ENCODE measurements at places on chromosomes 2 and 18.

DNA sequence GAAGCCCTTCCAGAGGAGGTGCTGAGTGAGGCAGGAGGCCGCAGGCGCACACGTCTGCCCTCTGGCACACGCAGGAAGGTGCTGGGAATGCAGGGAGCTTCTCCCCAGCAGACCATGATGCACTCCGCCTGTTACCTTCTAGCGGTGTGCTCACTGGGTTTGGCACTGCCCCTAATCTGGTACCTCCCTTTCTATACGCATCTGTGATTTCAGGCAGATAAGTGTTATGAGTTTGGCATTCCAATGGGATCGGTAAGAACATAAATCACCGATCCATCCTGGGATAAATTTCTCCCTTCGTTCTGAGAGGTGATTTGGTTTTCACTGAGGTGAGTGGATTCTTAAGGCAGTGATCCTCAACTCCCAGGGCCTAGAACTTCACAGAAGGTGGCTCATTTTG, 34.6 kb downstream of the ODC1 start:
- H3K4me3 ChIP-seq, result no peak overlapping the region
- DNase-seq, result no peak
- no peak overlapping the region for H3K27ac ChIP-seq
- H3K4me1 ChIP-seq, result peaks cover 25% of the 10 kb centered on the region
- H3K36me3 ChIP-seq, result no peaks in the 10 kb centered on the region
- H3K27me3 ChIP-seq, result no peaks in the 10 kb centered on the region

GRCh38 chr2:64581777-64582539, 57.8 kb downstream of the AFTPH start:
- H3K27ac ChIP-seq, result no peak overlapping the region
- no peak for DNase-seq
- H3K4me1 ChIP-seq, result no peaks in the 10 kb centered on the region
- H3K36me3 ChIP-seq, result no peaks in the 10 kb centered on the region
- H3K4me3 ChIP-seq, result no peak overlapping the region

DNA sequence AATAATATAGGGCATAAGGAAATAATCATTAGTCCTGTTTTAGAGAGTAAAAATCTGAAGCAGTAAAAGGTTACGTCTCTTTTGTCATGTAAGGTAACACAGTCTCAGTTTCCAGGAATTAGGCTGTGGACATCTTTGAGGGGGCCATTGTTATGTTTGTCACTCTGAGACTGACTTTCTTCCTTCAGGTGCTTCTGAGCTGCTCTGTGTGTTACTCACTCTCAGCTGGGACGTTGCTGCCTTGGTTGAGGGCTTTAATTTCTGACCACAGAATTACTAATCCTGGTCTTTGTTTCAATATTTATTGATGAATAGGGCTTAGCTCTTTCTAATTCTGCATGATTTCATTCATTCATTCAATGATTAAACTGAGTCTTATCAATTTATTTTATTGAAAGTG, 55.9 kb upstream of the SLC38A11 start:
- no peak overlapping the region for H3K27ac ChIP-seq
- H3K4me1 ChIP-seq, result no peaks in the 10 kb centered on the region
- H3K36me3 ChIP-seq, result no peaks in the 10 kb centered on the region
- no peaks in the 10 kb centered on the region for H3K27me3 ChIP-seq
- H3K4me3 ChIP-seq, result no peak overlapping the region

GRCh38 chr2:46269001-46269400, 28.2 kb upstream of the EPAS1 start:
- H3K4me3 ChIP-seq, result no peak overlapping the region
- H3K27ac ChIP-seq, result no peak overlapping the region
- H3K27me3 ChIP-seq, result no peaks in the 10 kb centered on the region
- no peaks in the 10 kb centered on the region for H3K36me3 ChIP-seq
- H3K4me1 ChIP-seq, result peaks cover 30% of the 10 kb centered on the region

DNA sequence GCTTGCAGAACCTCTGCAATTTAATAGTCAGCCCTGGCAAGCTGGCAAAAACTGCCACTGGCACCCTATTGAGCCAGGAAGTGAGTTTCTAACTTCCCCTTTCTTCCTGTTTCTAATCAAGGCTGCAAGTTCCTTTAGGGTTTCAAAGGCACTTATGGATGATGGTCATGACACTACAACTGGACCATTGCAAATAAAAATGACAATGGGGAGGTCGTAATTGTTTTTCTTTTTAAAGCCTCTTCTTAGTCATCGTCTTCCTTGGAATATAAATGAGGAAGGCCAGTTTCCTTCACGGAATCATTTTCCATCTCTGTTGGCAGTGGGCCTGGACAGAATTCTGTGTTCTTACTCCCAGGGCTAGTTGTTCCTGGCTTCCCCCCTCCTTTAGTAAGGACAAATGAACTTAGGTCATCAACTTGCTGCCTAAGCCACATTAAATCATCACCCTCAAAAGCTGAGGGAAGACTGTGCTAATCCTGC, 35.8 kb downstream of the SH3RF3 start:
- H3K27me3 ChIP-seq, result no peaks in the 10 kb centered on the region
- DNase-seq, result peak; percentile 89
- H3K4me3 ChIP-seq, result no peak overlapping the region
- peaks cover 31% of the 10 kb centered on the region for H3K4me1 ChIP-seq
- H3K36me3 ChIP-seq, result no peaks in the 10 kb centered on the region

GRCh38 chr18:37654034-37654433, 88.4 kb upstream of the CELF4 start:
- H3K27me3 ChIP-seq, result no peaks in the 10 kb centered on the region
- H3K4me3 ChIP-seq, result no peak overlapping the region

DNA sequence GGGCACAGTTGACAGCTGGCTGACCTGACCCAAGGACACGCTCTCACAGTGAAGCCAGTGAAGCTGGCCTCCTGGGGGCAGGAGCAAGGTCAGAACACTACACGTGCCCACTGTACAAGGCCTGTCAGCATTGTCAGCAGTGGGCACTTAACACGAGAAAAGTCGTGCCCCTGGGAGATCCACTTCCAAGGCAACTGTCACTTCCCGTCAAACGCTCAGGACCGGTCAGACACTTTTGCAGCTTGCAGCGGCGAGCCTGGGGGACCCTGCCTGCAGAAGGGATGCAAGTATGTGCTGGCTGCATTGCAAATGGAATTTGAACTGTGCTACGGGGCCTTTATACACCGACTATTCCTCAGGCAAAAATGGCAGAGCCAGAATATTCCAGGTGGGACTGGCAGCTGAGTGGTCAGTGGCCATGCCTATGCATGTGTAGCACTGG, 176.2 kb downstream of the BCL2 start:
- no peak overlapping the region for H3K27ac ChIP-seq
- H3K4me3 ChIP-seq, result no peak overlapping the region

- H3K36me3 ChIP-seq, result no peaks in the 10 kb centered on the region
- H3K4me1 ChIP-seq, result no peaks in the 10 kb centered on the region
- no peak overlapping the region for H3K27ac ChIP-seq
Observed at GRCh38 chr2:215876139-215876936, 137.0 kb downstream of the MREG start.

DNA sequence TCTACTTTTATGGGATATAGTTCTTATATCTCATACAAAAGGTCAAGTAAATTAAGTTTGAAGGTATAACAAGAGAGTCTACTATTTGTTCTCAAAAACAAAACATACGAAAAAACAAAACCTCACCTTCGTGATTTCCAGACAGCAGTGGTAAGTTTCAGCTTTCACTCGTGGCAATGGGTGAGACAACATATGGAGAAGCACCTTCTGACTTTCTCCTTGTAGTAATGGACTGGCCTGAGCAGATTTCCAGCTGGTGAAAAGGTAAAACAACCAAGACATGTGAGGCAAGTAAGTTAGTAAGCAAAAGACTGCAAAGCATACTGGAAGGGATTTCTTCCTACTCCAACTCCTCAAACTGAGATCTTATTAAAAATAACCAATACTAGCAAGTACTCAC, 39.6 kb downstream of the RTTN start:
- no peak overlapping the region for H3K27ac ChIP-seq
- H3K4me1 ChIP-seq, result no peaks in the 10 kb centered on the region
- H3K27me3 ChIP-seq, result no peaks in the 10 kb centered on the region

DNA sequence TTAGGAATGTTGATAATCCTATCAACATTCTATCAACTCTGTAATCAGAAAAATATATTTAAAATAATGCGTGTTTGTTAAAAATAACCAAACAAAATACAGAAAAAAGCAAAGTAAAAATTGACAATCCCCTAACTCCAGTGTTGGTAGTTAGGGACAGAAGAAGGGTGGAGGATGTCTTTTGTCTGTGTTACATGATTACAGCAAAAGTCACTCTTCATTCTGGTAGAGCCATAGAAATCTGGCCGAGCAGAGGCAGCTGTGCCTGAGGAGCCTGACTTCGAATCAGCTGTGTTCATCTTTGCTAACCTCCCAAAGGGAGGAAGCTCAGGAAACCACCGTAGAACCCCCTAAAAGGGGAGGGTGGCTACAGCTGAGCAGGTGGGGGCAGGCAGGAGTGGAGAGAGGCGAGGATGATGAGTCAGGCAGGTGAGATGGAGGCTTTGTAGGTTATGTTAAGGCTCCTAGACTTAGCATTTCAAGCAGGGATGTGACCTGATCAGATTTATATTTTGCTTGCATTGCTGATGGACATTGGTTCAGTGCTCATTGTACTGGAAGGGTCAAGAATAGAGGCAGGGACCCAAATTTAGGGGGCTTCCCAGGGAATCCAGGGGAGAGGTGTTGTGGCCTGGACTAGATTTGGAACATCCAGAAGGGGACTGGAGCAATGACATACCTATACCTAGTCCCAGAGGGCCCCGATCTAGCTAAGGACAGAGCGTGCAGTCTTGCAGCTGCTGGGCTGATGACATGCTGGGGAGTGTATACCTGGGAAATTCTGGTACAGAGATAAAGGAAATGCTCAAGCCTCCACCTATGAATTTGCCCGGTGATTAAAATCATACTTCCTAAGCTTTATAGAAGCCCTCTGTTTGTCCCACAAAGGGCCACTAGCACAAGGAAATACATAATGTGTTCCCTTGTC, 95.7 kb downstream of the NEDD4L start:
- peaks cover 4% of the 10 kb centered on the region for H3K4me1 ChIP-seq
- H3K27ac ChIP-seq, result no peak overlapping the region
- H3K4me3 ChIP-seq, result no peak overlapping the region

DNA sequence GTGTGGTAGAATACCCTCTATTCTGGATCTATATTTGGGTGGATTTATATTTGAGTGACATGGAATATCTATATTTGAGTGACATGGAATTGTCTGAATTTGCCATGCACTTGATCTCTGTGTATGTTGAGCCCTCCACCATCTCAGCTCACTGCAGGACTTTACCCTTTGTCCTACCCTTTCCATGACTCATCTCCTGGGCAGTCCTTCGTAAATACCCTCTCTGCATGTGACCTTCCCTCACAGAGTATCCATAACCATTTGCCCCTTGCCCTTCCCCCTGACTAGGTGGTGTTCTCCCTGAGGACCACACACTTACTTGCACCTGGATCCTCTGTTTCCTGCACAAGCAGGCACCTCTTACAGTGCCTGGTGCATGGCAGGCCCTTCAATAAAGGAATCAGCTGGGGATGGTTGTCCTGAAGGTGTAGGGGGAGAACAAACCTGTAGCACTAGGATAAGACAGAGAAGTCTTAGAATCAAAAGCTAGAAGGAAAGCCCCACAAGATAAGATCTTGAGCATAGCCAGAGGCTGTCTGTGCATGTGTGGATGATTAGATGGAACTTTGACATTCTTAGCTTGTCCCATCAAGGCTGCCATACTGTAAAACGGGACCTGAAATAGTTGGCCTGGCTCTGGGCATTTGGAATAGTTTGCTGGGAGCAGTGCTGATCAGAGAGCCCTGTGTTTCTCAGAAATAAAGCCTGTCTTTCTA, 230.4 kb downstream of the FHOD3 start:
- no peak overlapping the region for H3K4me3 ChIP-seq
- DNase-seq, result no peak
- H3K27me3 ChIP-seq, result no peaks in the 10 kb centered on the region
- no peak overlapping the region for H3K27ac ChIP-seq
- H3K36me3 ChIP-seq, result no peaks in the 10 kb centered on the region

DNA sequence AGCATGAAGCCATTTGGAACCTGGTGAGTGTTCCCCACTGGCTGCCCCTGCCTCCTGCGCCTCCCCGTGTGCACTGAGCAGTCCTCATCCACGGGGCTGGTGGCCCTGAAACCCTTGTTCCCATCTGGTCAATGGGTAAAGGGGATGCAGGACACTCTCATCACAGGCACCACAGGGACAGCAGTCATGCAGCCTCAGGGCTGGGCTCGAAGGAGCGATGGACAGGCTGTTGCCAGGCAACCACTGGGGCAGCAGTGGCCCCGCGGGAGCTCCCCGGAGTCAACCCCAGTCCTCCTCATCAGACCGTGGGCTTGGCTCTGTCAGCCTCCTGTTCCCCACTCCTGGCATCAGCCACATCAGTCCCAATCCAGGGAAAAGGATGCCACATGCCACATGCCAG, 509.5 kb downstream of the EIPR1 start:
- H3K4me1 ChIP-seq, result no peaks in the 10 kb centered on the region
- H3K36me3 ChIP-seq, result no peaks in the 10 kb centered on the region
- no peak for DNase-seq
- H3K4me3 ChIP-seq, result no peak overlapping the region
- H3K27ac ChIP-seq, result no peak overlapping the region
- H3K27me3 ChIP-seq, result no peaks in the 10 kb centered on the region

- peaks cover under 1% of the 10 kb centered on the region for H3K4me1 ChIP-seq
- no peak overlapping the region for H3K27ac ChIP-seq
- H3K27me3 ChIP-seq, result peaks cover 10% of the 10 kb centered on the region
- DNase-seq, result no peak
Observed at GRCh38 chr18:47936952-47937351, 6.5 kb upstream of the SMAD2 start.

DNA sequence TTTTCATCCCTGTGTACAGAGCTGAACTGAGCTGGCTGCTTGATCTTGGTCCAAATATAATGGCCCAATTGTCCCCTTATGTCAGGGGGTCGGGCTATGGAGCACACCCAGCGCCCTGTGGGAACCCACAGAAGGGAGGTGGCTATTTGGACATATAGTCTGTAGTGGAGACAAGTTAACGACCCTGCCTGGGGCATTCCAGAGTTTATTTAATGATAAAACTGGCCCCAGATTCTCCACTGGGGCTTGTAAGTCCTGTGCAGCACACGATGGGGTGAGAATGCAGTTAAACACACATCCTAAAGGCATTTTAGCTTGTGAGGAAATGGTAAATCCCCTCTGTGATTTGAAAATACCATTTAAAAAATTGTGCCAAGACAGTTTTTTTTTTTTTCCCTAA, 72.9 kb downstream of the QPCT start:
- peaks cover 8% of the 10 kb centered on the region for H3K4me1 ChIP-seq
- H3K27me3 ChIP-seq, result no peaks in the 10 kb centered on the region
- no peak overlapping the region for H3K27ac ChIP-seq
- H3K4me3 ChIP-seq, result no peak overlapping the region
